ENCODE measurements at places on chromosomes 3 and 15.

GRCh38 chr15:85141726-85142125 lies 160.1 kb downstream of the PDE8A start:
- DNase-seq = peak; percentile 15

DNA sequence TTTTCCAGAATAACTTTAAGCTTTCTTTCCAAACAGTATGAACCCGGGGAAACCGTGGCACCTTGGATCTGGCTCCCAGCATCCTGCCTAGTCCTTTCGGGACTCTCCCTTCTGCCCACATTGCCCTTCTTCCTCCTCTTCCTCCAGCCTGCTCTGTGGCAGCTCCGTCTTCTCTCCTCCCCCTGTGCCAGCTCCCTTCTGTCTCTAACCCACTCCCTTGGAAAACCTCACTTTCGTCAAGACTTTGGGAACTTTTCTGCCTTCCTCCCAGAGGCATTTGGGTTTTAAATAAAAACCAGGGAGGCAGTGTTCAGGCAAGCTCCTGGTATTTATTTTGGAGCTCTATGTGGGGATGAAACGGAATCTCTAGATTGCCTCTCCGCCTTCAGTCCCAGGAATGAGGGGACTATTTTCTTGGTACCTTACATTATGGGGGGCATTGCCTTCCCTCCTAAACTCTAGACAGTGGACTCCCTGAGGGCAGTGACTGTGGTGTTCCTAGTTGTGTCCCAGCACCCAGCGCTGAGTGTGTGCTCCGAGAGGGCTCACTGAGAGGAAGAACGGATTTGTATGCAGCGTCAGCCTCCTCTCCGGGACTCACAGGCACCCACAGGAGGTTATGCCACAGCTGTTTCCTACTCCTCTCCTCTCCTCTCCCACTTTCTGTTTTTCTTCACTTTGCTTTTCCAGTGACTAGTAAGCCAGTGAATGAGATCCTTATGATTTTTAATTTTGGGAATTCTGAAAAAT lies 105.4 kb upstream of the MRPS22 start:
- DNase-seq = no peak

DNA sequence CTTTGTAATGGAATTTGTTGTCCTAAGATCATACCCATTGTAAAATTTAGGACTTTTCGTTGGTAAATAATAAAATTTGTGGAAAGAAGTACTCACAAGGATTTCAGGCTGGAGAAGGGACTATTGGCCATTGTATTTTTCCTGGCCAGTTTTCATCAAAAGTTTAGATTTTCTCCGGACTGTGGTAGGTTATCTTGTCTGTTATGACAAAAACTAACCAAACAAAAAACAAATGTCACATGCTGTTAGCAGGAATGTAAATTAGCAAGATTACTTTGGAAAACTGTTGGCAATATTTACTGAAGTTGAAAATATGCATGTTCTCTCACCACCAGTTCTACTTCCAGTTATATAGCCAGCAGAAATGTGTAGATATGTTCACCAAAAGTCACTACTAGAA lies 27.8 kb downstream of the PDE8A start:
- DNase-seq = no peak

DNA sequence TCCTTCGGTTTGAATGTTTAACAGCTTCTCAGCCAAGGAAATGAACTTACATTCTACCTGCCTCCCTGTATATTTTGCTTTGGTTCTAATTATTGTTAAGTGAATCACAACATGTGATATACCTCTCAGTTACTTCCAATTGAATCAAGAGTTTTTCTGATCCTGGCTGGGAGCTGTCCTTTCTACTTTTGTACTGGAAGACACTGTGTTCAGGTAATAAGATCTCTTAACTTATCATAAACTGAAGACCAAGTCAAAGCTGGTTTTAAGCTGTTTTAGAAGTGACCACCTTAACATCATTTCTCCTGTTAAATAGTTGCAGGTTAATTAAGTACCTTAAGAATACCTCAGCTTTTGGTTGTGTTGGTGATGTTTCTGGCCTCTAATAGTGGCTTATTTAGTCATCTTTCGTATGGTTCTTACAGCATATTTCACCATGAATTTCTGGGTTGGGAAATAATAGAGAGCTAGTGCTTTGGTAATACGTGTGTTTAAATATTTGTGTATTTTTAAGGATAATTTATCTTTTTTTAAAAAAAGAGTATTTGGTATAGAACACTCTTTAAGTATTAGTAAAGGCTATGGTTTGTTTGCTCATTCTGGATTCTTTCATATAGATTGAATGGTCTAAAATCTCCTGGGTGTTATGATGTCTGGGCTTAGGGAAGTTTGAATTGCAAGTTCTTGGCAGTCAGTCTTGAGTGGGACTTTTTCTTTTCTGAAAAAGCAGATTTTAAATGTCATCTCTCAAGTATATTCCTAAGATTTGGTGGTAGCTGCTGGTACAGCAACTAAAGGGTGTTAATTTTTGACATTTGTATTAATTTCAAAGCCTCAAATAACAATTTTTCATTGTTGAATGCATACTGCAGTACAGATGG lies 1.6 kb downstream of the RAB8B start:
- no peak for DNase-seq

DNA sequence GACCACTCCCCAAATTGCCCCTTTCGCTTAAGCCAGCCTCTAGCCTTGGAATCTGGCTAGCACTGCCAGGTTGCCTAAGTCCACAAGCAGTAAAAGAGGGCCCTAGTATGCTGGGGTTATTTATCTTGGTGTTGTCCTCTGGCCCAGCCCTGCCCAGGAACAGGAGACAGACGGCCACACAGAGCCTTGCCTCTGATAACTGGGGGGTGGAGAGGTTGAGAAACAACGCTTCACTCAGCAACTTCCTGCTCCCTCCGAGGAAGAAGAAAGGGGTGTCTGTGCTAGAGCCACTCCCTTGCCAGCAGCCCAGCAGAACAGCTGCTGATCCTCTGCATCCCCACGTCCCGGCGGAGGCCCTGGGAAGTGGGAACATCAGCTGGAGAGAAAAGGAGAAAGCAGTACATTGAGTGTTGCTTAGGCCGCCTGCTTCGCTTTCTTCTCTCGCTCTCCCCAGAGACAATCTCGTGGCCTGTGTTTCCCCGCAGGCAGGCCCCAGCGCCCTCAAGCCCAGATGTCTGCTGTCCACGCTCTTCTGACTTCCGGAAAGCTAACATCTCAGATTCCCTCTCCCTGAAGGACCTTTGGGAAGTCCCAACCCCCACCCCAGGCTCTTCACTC lies 22.6 kb upstream of the C3orf70 start:
- no peak for DNase-seq

- DNase-seq = no peak
These were observed 326.6 kb downstream of the ARPP21 start for GRCh38 chr3:35965908-35966307.

DNA sequence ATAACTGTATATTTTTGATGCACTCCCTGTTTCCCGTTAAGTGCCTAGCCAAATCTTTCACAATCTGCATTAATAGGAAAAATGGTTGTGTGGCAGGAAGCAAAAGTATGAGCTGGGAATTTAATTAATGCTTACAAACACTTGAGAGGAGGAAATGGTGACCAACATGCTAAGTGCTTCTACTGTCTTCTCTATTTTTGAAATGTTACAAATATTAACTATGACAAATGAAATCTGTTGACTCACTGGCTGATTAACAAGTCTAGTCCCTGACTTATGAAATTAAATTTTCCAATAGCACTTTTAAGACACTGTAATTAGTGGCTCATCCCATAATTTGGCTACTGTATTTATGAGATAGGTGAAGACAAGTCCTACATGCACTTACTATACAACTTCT lies 446.9 kb upstream of the DPPA4 start:
- no peak for DNase-seq

- DNase-seq = no peak
These were observed 53.3 kb upstream of the TBC1D5 start for GRCh38 chr3:17795711-17796110.

DNA sequence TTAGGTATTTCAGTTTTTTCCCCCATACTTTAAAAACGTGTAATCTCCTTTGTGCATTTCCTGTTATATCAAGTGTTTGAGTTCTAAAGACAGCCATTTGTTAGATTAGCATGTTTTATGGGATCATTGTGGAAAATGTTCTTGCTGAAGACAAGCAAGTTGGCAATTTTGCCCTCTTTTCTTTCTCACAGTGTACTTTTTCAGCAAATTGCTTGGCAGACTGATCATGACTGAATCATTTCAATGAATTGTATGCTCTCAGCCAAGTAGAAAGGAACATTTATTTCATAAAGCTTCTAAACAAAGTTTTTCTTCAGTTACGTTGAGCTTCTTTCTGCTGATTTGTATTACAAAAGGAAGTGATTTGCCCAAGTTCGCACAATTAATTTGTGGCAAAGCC lies 51.6 kb downstream of the ATG7 start:
- DNase-seq = no peak

GRCh38 chr3:29370021-29370420 lies 89.2 kb downstream of the RBMS3 start:
- DNase-seq = no peak

DNA sequence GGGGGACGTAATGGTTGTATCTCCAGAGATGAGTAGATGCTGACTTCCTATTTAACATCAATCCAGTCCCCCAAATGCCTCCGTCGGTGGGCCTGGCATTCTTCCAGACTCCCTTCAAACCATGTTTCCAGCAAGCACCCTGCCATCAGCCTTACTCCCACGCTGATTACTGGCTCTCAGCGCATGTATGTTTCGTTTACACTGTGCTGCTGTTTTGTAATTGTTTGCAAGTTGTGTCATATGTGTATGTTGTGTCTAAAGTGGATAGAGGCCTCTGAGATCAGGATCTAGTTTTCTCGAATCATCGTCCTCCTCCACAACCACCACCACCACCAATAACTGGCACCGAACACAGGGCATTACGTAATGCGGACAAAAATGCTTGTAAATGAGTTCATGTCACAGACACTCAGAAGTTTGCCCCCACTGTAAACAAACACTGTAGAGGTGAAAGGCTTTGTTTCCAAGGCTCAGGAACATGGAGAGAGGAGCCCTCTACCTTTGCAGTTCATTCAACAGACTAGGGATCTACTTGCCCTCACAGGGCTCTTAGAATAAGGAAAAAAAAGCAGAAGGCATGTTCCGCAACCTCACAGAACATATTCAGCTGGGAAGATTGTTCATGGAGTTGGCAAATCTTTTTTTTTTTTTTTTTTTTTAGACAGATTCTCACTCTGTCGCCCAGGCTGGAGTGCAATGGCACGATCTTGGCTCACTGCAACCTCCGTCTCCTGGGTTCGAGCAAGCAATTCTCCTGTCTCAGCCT lies 46.1 kb upstream of the SEMA4B start:
- DNase-seq = peak; percentile 79

DNA sequence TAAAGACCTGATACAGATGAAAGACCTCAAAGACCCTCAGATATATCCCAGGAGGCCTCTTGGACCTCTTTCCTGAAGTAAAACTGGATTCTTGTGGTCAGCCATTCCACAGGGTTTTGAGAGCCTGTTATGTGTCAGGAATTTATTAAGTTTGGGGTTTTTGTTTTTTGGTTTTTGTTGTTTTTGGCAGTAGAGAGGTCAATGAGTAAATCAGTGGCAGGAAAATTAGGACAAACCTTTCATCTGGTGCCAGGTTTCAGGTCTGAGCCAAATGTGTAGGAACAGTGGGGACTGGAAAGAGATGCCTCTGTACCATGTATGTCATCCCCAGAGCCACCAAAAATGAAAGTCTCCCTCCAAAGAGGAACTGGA lies 520.4 kb upstream of the MDFIC2 start:
- no peak for DNase-seq

- DNase-seq = no peak
These were observed 27.4 kb downstream of the SHISA5 start for GRCh38 chr3:48476426-48477053.

DNA sequence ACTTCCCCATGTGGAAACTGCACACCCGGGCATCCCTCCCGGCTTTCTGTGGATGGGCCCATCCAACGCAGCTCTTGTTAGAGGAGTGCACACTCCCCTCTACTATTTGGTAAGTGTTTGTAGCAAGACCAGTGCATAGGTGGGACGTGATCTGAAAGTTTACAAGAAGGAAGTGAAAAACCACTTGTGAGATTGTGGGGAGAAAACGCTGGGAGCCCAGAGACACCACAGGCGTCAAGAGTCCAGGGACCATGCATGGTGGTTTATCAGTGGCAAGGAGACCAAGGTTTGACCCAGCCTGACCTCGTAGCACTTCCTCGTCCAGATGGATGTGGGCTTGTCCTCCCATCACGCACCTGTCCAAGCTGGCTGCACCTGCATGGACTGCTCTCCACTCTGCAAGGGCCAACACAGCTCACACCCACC lies 51.6 kb downstream of the ATP10A start:
- no peak for DNase-seq

- no peak for DNase-seq
These were observed 62.9 kb downstream of the SLC28A2 start for GRCh38 chr15:45314960-45315359.

DNA sequence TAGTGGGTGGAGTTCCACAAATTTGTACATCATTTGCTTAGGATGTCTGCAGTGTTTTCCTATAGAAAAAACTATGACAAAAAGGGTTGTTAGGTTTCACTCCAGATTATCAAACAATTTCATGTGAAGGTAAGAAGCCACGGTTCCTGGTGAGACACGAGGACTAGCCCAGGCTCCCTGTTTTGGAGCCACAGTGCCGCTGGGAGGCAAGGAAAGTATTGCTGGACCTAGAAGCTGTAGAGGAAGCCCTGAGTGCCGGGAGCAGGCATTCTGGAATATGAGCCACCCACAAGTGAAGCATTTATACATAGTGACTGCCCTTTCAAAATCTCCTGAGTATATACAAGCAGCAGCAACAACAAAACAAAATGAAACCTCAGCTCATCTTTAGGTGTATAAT lies 142.0 kb downstream of the GABRB3 start:
- DNase-seq = no peak

DNA sequence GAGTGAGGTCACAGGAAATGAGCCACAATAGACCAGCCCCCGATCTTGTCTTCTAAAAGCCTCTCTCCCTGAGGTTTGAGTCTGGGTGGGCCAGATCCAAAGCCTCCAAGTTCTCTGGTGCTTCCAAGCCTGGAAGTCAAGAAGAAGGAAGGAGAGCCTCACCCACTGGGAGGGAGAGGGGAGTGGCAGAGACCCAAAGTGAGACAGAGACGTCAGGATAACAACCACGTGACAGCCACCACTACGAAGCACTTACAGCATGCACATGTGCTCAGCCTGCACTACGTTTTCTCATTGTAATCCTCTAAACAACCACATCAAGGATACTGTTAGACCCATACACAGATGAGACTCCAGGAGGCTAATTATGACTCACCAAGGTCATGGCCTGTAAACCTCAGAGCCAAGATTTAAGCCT lies 197.3 kb upstream of the LINGO1 start:
- no peak for DNase-seq

GRCh38 chr15:49895347-49896223 lies 223.4 kb downstream of the ATP8B4 start:
- no peak for DNase-seq
